ENCODE measurements at places on chromosomes 2 and 18. TPM values are rescaled to one million over a fixed set of nuclear protein-coding genes. Genes with fewer than 3 reads are reported as not detected.

DNA sequence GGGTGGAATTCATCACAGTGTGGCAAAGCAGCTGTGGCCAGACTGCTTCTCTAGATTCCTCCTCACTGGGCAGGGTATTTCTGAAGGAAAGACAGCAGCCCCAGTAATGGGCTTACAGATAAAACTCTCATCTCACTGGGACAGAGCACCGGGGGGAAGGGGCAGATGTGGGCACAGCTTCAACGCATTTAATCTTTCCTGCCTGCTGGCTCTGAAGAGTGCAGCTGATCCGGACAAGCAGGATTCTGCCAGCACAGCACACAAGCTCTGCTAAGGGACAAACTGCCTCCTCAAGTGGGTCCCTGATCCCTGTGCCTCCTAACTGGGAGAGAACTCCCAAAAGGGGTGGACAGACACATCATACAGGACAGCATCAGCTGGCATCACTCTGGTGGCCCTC lies 779.9 kb upstream of the CNTNAP5 start:
- no peak for DNase-seq

DNA sequence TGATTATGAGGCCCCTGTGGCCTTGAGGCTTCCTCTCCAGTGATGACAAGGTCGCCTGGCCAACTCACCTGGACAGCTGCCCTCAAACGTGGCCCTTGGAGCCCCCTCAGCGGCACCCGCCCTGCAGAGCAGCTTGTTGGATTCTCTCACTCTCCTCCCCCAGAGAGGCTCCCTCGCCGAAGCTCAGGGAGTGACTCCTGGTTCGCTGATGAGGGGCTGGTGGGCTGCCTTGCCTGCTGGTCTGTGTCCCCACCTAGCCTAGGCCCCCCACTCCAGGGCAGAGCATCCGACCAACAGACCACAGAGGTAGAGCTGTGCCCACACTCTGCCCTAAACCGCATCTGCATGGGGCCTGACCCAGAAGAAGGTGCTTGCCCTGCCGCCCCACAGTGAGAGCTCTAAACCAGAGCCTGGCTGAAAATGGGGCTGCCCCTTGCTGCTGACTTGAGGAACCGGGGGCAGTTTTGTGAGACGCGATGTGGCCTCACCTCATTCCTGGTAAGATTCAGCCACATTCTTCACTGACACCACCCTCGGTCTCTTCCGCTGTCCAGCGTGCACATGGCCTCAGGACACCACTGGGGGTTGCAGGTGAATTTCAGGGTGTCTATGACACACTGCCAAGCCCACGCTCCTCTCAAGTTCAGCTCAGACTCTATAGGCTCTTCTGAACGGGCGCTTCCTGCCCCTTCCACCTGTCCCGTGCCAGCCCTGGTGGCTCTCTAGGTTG lies 131.6 kb downstream of the CABLES1 start:
- DNase-seq, result no peak

DNA sequence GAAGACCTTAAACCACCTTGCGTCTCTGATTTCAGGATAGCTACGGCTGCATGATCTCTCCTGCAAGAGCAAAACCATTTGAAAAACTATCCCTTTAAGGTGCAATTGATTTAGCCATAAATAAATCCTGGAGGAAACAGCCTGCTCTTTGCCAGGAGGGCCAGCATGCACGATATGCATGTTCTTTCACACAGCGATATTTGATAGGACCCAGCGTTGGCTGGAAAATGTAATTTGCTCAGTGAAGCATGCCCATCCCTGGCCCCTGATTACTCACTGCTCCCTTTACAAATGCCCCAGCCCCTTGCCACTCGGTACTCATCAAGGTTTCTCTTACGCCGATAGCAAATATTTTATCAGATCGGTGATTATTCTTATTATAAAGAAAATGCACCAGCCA lies 315.4 kb downstream of the CDH2 start:
- no peak for DNase-seq

DNA sequence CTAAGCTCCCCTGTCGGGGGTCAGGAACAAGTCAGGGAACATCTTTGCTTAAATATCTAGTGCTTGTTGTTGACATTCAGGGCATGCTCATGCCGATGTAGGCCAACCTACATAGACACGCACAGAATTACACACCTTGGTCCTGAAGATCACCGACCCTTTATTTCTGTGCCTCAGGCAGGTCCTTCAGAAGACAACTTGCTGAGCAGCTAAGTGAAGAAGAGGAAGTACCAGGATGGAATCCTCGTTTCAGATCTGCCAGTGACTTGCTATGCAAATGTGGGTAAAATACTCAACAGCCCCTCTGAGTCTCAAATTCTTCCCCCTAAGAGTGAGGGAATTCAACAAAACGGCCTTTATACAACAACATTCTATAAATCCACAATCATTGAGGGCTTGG lies 494.7 kb downstream of the BCL11A start:
- DNase-seq, result no peak

DNA sequence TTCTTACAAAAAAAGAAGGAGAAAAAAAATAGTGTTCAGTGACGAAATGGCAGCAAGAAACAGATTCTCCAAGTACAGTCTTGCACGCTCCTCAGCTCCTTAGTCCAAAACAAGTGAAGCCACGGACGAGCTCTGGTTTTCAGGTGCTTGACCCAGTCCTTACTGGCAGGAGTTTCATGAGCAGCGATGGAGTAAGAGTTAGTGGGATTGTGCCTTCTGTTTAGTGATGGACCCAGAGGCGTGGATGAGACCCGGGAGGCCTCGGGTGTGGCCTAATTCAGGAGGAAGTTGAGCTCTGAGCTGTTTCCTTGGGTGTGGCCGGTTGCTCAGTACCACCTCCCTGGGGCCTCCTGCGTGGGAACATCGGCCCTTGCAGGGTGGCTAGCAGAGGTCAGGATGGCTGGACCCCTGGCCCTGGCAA lies 52.0 kb downstream of the KIF5C start:
- peak; percentile 61 for DNase-seq

GRCh38 chr2:72204786-72205503 lies 57.3 kb upstream of the CYP26B1 start:
- no peak for DNase-seq

DNA sequence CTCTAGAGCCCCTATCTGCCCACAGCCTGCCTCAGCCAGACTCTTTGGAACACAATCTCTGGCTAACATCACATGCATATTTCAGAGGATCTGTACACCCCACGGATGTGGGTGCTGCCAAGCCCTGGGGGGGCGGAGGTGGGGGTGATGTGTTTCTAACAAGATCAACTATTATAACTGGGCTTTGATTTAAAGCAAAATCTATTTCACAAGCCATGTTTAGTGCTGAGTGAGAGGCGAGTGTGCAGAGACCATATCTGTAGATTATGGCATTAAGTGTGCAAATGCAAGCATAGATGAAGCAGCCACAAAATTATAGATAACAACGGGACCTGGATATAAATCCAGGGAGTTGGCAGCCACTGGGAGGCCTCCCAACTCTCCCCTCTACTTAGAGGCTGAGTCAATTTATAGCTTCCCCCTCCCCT lies 135.8 kb upstream of the SMAD2 start:
- no peak for DNase-seq

- DNase-seq, result peak; percentile 63
Observed at GRCh38 chr2:207974216-207974605, 51.1 kb downstream of the PLEKHM3 start.

DNA sequence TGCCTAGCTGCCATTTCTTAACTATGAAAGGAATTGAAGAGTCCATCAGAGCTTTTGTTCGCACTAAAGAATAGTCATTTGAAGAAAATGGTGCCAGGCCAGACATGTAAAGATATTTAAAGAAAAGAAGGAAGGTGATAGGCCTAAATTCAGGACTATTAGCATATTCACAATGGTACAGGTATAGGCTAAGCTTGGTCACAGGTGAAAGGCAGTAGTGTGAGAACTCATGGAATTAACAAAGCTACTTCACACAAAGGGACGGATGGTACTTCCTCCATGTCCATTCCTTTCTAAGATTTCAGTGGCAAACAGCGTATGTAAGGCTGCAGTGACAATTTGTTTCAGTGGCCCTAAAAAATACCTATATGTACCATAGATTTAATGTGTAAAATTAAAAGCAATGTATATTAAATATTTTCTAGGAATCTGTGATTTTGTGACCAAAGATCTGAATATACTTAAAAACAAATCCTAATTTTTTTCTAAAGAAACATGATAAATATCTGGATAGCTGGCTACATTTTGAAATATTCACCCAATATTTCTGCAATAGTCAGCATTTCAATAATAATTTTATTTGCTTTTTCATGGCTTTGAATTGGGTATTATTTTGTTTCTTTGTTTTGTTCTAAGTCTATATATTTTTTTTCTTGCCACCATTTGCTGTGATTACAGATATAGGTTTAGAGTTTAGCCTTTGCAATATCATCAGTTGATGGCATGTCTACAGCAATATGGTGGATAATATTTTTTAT lies 116.1 kb downstream of the CAMKMT start:
- DNase-seq, result no peak

DNA sequence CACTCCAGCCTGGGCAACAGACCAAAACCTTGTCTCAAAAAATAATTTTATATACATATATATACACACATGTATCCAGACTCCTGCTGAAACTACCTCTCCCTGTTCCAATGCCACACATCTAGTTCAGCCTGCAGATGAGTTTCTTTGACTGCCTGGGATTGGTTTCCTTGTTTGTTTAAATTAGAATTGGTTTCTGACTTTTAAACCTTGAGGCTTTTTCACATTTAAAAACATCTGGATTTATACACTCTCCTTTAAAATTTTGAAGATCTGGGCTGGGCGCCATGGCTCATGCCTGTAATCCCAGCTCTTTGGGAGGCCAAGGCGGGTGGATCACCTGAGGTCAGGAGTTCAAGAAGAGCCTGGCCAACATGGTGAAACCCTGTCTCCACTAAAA lies 21.8 kb upstream of the CXCR1 start:
- DNase-seq, result no peak

DNA sequence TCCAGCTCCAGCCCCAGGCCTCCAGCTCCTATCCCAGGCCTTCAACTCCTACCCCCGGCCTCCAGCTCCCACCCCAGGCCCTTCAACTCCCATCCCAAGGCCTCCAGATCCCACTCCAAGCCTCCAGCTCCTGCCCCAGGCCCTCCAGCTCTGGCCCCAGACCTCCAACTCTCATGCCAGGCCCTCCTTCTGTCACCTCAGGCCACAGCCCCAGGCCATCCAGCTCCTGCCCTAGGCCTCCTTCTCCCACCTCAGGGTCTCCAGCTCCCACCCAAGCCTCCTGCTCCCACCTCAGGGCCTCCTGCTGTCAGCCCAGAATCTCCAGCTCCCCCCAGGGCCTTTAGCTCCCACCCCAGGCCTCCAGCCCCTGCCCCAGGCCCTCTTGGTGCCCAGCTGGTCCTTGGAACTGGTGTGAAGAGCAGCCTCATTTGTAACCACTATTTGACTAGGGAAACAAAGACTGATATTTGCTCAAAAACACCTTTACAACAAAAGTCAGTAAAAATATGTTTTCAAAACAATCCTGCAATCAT lies 67.8 kb upstream of the SALL3 start:
- DNase-seq, result no peak

- DNase-seq, result no peak
Observed at GRCh38 chr18:68791801-68792200, 6.1 kb upstream of the CCDC102B start.

GRCh38 chr2:11147263-11147662 lies 8.0 kb upstream of the SLC66A3 start:
- DNase-seq, result no peak

The ST3GAL5 gene
- 72.4 TPM for total RNA-seq

DNA sequence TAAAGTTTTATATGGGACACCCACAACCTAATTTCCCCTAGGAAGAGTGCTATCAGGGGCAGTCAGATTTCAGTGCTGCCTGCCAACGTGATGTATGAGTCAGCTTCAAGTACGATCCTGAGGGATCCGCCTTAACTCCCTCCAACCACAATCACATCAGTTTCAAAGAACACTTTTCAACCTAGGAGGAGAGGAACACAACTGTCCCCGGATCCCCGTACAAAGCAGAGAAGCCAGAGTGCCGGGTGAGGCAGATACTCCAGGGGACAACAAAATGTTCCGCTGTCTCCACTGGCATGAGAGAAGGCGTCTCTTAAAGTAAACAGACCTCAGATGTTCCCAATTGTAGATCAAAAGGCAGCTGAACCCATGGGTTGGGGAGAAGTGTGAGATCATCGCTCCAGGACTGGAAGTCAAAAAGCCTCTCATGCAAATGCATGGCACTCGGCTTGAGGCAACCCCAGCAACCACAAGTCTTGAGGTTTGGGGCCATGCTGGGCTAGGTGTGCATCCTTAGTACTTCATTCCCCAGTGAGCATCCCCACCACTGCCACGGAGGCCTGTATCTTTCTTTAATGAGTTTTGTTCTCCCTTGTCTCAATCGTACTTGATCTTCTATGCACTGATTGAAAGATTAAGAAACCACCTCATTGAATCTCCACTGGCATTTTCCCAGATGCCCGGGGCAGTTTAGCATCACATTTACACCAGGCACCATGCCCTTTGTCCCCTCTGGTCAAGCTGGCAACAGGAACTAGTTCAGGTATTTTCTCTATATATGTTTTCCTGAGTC lies 91.0 kb upstream of the CCBE1 start:
- no peak for DNase-seq

The SERPINB7 gene
- total RNA-seq, result not detected

DNA sequence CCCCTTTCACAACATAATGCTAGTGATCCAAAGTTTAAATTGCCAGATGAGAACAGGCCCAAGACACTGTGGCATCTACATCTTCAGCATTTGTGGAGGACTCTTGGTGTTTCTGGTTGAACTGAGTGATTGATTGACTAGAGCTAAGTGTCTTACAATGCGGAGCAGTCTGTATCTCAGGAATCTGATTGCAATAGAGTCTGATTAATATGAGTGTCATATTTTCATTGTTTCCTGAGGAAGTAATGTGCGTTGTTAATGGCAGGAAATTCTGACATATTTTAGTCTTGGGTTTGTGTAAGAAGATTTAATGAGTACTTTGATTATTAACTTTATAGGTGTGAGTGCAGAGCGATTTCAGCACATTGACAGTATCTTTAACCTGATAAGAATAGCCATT lies 82.0 kb upstream of the PROKR1 start:
- no peak for DNase-seq

The PSMA8 gene
- total RNA-seq, result not detected

DNA sequence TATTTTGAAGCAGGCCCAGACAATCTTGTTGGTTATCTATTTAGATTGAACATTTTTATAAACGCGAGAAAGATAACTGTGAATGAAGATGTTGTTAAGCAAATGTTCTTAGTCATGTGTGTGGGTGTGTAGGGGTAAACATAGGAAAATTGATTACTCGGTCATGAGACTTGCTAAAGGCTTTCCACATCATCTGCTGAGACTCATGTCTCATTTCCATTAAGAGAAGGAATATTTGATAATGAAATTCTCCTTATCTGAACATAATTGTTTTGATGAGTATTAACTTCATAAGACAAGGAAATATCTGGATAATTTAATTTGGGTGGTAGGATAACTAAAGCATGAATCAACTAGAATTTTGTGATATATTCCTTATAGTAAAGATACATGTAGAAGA lies 19.7 kb downstream of the CCDC102B start:
- no peak for DNase-seq

Measured in lower lobe of right lung (tissue), 2 donors.